Activated T-helper 17 cell treated with anti-CD3 and anti-CD28 coated beads, Interleukin-2, amount 50 U/mL, for 72 hours (primary cell): ENCODE measurements at places on chromosomes 5 and 9. TPM values are rescaled to one million over a fixed set of nuclear protein-coding genes. Genes with fewer than 3 reads are reported as not detected.

DNA sequence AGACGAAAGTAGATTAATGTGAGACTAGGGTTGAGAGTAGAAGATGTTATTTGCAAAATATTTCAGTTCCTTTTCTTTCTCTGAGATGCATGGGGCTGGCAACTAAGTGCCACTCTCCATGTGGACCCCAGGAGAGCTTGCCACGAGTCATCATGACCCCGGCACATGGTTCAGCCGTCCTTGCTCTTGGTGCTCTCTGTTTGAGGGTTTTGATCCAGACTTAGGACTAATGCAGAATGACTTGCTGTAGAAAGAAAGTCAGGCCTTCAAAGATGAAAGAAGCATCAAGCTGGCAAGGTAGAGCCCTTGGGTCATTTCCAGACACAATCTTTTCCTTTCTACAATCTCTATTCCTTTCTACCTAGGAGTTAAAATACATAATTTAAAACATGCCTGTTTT lies 84.7 kb downstream of the RASGRF2 start:
- ATAC-seq: no peak

DNA sequence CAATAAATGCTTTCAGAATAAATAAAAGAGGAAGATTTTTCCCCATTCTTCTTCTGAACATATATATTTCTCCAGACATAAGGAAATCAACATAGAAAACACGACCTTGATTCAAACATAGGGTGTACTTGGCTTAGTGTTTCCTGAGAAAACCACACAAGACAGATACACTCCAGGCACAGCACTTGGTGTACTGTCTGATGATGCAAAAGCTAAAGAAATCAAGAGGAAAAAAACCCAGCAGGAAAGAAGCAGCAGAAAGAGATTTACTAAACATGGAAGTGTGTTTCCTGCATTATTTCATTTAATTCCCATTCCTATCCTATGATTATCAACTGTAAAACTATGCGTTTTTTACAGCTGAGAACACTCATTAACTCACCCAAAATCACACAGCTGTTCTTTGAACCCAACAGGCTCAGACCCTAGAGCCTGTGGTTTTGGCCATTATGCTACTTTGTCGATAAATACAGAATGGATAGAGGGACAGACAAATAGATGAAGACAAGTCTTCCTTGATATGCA lies 46.1 kb downstream of the NIPAL4 start:
- ATAC-seq: no peak

- ATAC-seq: no peak
These were observed 79.1 kb upstream of the FCN1 start for GRCh38 chr9:134996591-134997530.

DNA sequence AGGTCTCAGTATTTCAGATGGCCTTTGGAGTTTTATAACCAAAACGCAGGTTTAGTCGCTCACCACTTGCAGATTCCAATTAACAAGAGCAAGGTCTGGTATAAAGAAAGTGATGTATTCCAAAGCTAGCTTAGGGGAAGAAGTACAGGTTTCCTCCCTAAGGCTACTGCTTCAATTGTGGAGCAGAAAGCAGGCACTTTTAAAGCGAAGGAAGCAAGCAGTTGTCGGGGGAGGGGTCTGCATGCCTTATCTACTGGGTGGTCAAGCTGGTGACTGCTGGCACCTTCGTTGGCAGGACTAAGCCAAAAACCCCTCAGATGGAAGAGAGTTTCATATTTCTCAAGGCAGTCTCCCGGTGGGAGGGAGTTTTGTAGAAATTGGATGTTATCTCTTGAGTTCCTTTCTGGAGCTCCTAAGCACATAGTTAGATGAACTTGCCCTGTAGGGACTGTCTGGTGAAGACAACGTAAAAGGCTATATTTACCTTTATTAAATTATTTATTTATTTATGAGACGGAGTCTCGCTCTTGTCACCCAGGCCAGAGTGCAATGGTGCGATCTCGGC lies 1.6 kb upstream of the TMEM245 start:
- ATAC-seq: no peak

DNA sequence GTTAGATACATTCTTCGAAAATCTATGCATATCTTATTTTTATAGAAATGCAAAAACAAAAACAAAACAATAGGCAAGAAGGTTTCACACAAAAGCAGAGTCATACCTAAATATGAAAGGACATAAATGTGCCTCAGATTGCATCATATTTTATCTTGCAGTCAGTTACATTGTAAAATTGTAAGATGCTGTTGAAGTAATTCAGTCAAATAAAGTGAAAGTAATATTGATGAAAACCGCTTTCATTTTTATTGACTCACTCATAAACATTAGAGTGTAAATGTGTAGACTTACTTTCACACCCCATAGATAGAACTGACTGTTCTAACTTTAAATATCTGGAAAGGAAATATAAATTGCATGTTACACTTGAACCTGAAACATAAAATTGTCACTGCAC lies 931.5 kb upstream of the NUDT12 start:
- no peak for ATAC-seq

DNA sequence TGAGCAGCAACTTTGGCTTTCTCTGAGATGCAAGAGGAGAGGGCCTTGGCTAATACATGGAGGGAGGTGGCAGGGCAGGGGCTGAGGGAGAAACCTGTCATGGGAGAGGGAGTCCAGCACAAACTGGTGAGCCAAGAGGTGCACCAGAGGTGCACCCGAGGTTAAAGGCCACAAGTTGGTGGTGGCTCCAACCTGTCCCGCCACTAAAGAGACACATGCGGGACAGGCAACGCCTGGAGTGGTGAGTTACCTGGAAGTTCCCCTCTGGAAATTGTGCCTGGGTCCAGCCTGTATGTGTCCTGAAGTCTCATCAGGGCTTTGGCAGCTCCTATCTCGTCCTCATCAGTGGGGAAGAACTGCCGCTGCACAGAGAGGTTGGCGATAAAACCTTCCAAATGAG lies 14.0 kb downstream of the P4HA2 start:
- ATAC-seq: no peak

- ATAC-seq: no peak
These were observed 361.6 kb upstream of the RIOK2 start for GRCh38 chr5:97544678-97545077.

DNA sequence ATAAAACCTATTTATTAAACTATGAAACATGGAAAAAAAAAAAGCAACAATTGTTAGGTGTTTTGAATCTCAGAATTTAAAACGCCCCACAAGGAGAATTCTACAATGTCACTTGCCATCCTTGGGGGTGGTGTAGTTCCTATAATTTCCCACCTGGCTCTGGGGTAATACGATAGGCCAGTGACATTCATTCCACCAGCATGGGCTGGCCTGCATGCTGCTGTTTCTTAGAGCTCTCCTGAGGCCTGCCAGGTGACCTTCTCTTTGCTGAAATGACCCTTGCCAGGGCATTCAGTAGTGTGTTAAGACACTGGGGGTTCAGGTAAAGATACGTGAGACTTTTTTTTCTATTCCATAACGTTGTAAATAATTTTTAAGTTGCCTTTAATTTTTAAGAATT lies 10.0 kb upstream of the ARHGEF28 start:
- no peak for ATAC-seq

GRCh38 chr9:72363908-72364678 lies 915 bp downstream of the ZFAND5 start:
- ATAC-seq: peak; percentile 53

- ATAC-seq: no peak
These were observed 76.0 kb downstream of the NSD1 start for GRCh38 chr5:177209610-177210009.

GRCh38 chr9:82419696-82420486 lies 431.3 kb downstream of the SPATA31D1 start:
- ATAC-seq: no peak

DNA sequence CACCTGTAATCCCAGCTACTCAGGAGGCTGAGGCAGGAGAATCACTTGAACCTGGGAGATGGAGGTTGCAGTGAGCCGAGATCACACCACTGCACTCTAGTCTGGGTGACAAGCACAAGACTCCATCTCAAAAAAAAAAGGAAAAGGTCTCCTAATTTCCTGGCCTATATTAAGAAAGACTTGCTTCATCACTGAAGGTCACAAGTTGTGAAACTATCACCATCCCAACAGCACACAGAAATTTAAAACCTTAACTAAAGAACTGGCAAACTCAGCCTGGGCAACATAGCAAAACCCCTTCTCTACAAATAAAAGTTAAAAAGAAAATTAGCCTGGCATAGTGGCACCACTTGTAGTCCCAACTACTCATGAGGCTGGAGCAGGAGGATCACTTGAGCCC lies 17.2 kb downstream of the FRMD3 start:
- ATAC-seq: no peak

DNA sequence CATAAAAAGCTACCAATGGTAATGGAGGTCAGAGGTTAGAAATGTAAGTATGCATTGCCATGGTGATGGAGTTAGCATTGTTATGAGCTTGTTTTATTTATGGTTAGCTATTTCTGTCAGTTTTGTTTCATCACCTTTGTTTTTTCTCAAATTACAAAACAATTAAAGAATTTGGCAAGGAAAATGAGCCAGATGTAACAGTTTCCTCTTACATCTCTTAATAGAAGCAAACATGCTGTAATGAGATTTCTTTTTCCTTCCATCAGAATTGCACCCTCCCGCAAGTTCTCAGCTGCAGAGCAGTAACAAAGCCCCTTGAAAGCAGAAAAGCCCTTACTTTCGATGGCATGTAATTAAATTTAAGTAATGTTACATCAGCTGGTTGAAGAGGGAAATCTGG lies 233.0 kb downstream of the SGCD start:
- no peak for ATAC-seq

DNA sequence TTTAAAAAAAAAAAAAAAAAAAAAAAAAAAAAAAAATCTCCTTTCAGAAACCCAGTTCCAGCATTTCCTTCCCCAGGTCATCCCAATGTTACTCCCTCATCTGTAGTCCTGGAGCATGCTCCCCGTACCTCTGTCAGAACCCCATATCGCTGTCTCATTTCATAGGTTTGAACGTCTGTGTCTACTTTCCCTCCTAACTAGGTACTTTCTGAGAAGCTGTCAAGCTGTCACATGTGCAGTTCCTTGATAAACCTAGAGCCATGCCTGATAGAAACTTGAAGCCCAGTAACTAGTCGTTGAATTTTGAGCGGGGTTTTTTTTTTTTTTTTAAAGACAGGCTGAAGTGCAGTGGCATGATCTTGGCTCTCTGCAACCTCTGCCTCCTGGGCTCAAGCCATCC lies 15.6 kb downstream of the EXOSC3 start:
- ATAC-seq: no peak

GRCh38 chr5:56749842-56750241 lies 65.5 kb upstream of the MAP3K1 start:
- ATAC-seq: no peak

DNA sequence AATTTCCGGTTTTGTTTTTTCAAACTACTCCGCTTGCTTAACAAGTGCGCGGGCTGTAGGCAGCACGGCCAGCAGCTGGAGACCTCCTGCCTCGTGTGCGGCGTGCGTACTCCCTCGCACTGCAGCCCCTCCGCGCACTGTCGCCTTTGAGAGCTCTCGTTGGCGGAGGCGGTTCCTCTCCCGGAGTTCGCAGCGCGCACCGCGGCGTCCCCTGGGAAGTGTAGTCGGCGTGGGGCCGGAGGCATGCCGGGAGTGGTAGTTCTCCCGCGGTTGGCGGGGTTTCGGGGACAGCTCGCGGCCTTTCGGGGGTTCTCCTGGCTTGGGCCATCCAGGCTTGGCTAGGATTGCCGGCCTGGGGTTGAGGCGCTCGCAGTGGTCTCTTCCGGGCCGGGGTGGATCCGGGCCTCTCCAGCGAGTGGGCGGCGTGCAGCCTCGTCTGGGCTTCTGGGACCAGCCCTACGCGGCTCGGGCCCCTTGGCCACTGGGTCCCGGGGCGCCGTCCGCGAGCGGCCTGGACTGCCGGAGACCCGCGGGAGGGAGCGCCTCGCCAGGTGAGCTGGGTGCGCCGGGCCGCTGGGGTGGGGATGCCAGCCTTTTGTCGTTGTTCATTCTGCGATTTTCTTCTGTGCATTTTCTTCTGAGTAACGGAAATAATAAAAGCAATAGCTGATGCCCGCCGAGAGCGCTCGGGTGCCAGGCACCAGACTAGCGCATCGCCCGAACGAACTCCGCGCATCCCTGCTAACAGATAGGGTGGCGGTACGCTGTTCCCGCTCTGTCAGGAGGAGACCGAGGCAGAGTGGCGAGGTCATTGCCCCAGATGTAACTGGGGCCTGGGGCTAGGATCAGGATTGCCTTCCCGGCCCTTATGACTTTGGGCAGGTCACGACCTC lies at the start of gene ZNF354C:
Gene ZNF354C, plus strand, starts transcription at position 258 of the 893 bp plus-strand sequence. CDS start 1,696 bp downstream, outside the sequence.
- peak; percentile 98 for ATAC-seq

- no peak for ATAC-seq
These were observed 247.0 kb downstream of the CHSY3 start for GRCh38 chr5:130151239-130151638.

DNA sequence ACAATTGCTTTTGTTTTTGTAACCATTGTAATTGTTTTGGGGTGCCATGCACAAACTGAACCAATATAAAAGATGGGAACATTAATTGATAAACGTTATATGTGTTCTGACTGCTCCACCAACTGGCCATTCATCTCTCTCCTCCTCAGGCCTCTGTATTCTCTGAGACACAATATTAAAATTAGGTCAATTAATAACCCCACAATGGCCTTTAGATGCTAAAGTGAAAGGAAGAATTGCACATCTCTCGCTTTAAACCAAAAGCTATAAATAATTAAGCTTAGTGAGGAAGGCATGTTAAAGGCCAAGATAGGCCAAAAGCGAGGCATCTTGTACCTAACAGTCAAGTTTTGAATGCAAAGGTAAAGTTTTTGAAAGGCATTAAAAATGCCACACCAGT lies 448.4 kb upstream of the ITGA1 start:
- no peak for ATAC-seq

DNA sequence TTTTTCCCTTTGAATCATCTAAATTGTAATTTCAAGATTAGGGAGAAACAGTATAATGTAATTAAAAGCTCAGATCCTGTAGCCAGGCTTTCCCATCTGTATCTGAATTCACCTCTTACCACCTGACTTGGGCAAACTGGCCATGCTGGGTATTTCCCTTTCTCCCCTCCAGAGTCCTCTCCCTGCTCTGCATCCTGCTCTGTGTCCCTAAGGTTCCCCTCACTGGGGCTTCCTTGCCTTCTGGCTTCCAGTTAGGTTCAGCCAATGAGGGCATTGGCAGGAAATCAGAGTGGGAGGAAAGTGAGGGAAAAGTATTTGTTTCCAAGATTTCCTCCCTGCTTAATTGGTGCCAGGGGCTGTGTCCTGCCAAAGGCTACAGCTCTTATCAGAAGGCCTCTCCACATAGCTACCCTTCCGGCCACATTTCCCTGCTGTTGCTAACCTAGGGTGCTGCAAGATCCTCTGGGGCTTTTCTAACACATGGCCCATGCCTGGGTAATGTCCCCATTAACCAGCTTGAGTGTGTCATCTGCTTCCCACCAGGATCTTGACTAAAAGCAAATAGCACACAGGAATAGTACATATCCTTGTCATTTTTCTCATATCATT lies 51.0 kb upstream of the MPDZ start:
- no peak for ATAC-seq

Gene KCNMB1
- not detected for total RNA-seq

Gene NTNG2
- total RNA-seq: 2.2 TPM

Gene SLC27A6
- total RNA-seq: not detected

Gene SUSD3
- total RNA-seq: 45.4 TPM

Gene ARID3C
- total RNA-seq: 0.17 TPM

Gene FAXDC2
- not detected for total RNA-seq

Gene DMRT1
- 0.26 TPM for total RNA-seq

Gene DOCK8
- total RNA-seq: 158 TPM

Gene SLC36A2
- total RNA-seq: not detected

Gene HNRNPK
- 767 TPM for total RNA-seq

Gene S1PR3
- not detected for total RNA-seq

Gene SLIT3
- not detected for total RNA-seq

Gene IGFBPL1
- total RNA-seq: not detected

Gene SURF6
- total RNA-seq: 26.3 TPM

Gene PCSK5
- total RNA-seq: 3.8 TPM
